Left renal pelvis (tissue), 4 donors: ENCODE measurements at places on chromosomes 2 and 18. TPM values are rescaled to one million over a fixed set of nuclear protein-coding genes. Genes with fewer than 3 reads are reported as not detected.
A peak's percentile ranks its signal among the peaks of the same experiment; 100 is the strongest.

DNA sequence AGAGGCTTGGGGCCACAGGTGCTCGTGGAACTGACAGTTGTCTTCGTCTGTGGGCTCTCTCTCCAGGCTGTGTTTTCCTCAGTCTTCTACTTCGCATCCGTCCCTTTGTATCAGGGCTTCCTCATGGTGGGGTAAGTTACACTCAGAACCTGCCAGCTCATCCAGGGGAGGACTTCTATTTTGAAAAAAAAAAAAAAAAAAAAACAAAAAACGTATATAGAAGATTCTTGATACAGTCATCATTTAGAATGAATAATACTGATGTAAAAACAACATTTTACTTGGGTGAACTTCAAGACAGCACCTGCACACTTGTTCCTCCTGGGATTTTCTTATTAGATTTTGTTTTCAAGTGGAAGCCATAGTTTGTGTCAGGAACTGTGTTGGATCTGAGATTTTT is 47.7 kb upstream of the NFATC1 start:
- no peak for DNase-seq

DNA sequence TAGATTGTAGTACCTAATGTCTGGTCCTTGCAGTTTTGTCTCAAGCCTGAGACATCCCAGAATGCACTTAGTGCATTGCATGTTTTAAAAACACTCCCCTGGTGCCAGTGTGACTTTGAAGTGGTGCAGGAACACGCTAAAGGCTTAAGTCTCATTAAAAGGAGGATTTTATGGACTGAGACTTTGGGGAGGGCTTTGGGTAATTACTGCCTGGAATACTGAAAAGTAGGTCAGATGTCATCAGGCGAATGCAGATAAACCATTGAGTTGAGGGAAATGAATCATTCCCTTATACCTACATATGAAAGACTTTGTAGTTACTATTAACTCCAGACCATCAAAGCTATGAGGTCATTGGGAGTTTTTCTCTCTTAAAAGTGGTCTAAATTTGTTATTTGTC is 3.0 kb upstream of the OSBPL1A start:
- DNase-seq = peak; percentile 17

DNA sequence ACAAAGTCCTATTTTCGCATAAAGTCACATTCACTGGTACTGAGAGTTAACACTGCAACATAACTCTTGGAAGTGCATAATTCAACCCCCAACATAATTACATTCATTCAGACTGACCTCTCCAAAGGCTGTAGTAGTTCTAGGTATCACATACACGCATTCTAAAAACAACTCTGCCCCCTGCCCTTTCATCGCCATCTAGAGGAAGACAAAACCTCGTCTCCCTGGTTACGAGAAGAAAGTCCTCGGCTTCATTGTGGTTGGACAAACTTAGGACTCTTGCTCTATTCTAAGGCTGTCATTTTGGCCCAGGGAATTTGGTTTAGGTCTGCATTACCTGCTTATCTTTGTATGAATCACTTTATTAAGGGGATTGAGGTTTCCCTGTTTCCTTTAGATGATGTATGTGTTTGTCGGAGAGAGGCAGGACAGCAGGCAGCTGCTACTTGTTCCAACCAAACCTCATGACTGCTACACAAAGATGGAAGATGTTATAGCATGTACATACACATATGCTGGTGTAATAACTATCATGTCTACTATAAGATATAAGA is 215.4 kb upstream of the NRXN1 start:
- DNase-seq = no peak

DNA sequence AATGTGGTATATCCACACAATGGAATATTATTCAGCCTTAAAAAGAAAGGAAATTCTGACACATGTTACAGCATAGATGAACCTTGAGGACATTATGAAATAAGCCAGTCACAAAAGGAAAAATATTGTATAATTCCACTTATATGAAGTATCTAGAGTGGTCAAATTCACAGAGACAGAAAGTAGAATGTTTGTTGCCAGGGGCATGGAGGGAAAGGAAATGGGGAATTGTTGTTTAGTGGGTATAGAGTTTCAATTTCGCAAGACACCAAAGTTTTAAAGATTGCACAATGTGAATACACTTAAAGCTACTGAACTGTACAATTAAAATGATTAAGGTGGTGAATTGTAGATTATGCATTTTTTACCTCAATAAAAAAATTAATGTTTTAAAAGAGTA is 92.9 kb downstream of the TXNL1 start:
- no peak for DNase-seq

DNA sequence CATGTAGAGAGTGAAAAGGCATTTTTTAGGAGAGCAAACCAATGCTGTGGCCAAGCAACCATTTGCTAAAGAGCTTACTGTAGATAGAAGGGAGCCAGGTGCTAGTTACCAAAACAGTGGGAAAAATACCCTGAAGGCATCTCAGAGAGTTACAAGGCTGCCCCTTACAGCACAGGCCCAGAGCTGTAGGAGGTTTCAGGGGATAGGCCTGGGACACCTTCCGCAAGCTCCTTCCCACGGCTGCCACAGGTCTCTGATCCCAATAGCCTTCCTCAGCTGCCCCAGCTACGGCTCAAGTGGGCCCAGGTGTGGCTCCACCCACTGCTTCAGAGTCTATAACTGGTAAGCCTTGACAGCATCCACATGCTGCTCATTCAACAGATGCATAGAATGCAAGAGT is 18.2 kb upstream of the PPM1B start:
- DNase-seq = no peak

L3MBTL4 gene
- 5.9 TPM for polyA plus RNA-seq

KYNU gene
- 1.5 TPM for polyA plus RNA-seq

PRADC1 gene
- 12.8 TPM for polyA plus RNA-seq

GRP gene
- 1.7 TPM for polyA plus RNA-seq
